ENCODE measurements at places on chromosomes 4 and X.

GRCh38 chrX:48540028-48540375, 488 bp downstream of the TBC1D25 start:
- no peak for DNase-seq

- no peak for DNase-seq
Observed at GRCh38 chr4:38611676-38612075, 52.3 kb upstream of the KLF3 start.

- DNase-seq, result no peak
Observed at GRCh38 chrX:97482666-97483300, 599.1 kb downstream of the RPA4 start.

- DNase-seq, result no peak
Observed at GRCh38 chr4:740656-741282, 35.1 kb downstream of the PCGF3 start.

DNA sequence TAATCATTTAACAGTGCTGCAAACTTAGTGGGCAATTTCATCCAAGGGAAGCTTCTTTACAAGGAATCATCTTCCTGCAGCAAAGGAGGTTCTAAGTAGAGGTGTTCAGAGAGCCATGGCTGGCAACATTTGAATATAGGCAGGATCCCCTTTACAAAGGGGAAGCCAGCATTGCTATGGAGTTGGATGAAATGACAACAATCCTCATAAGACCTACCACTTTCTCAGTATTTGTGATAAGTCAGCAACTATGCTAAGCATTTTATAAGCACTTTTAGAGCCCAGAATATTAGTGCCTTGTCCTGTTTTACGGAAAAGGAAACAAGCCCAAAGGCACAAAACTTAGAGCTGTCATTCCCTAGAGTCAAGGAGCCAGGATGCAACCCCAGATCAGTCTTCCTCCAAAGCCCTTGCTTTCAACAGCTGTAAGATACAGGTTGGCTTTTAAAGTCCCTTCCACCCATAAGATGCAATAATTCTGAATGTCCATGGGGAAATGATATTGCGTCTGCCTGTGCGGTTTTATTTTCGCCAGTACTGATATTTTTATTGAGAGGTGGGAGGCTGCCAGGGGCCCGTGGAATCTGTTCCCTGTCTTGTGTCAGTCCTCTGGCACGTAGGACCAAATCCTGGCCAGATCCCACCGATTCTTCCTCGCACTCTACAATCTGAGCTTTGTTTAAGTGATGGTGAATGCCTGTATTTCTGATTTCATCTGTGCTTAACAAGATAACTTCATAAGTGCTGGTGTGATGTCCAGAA, 59.1 kb downstream of the SMIM20 start:
- DNase-seq, result no peak

GRCh38 chr4:52751487-52751911, 274 bp upstream of the ERVMER34-1 start:
- DNase-seq, result no peak

DNA sequence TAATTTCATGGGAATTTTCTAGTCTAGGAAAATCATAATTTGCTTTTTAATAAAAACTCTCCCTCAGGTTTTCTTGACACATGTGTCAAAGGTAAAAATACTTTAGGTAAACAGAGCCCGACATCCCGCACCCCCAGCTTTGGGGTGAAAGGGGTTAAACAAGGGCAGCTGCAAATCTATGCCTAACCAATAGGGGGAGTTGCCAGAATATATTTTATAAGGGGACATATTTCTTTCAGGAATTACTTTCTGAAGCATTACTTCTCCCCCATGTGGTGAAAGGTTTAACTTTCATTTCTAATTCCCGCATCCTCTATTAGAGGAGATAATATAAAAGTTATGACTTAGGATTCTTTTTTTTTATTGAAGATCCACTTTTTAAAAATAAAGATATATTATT, 53.9 kb upstream of the HEPH start:
- DNase-seq, result no peak

DNA sequence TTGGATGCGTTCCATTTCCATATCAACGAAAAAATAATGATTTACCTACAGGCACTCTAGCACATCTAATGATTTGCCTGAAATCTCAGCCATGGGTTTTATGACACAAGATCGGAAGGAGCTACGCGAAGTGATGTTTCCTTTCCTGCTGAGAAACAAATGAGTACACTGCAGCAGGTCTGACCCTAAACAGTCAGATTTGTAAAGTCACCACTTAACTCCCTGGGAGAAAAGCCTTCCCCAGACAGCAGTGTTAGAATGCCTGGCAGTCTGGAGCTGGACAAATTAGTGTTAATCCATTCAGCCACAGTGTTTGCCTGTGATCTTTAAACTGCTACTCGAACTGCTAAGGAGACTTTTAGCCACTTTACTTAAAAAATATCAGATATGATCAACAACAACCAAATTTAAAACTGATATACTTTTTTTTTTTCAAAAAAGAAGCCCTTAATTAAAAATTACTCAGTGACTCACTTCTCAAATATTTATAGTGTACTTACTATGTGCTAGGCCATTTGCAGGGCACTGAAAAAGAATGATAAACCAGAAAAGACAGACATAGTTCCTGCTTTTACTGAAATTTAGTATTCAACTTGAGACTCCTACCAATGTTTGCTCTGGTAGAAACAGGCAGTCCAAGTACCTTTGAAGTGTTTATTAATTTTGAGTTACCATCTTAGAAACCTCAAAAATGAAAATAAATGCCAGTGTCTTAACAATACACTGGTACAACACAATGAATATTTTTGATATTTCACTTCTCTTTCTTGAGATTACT, 104.5 kb downstream of the SHISA3 start:
- DNase-seq, result no peak

- DNase-seq, result no peak
Observed at GRCh38 chrX:49166914-49167739, 4.6 kb downstream of the MAGIX start.

- DNase-seq, result no peak
Observed at GRCh38 chr4:38323141-38323641, 340.8 kb upstream of the KLF3 start.

- DNase-seq, result no peak
Observed at GRCh38 chrX:133171962-133172708, 46.0 kb downstream of the TFDP3 start.

DNA sequence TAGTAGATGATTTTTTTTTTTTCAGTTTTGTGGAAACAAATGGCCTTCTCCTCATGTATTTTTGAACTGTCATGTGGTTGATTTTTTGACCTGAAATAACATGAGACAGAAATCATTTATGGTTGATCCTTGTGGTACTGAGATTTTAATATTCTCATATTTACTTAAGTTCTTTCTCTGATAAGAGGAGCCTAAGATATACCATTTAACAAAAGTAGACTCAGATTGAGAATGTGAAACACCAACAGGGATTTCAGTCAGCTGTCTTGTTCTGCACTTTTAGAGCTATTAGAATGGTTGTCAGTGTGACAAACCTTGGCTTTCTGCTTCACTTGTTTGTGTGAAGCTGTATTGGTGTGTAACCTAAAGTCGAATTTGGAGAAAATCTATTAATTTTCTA, 575.7 kb downstream of the SPOCK3 start:
- no peak for DNase-seq

DNA sequence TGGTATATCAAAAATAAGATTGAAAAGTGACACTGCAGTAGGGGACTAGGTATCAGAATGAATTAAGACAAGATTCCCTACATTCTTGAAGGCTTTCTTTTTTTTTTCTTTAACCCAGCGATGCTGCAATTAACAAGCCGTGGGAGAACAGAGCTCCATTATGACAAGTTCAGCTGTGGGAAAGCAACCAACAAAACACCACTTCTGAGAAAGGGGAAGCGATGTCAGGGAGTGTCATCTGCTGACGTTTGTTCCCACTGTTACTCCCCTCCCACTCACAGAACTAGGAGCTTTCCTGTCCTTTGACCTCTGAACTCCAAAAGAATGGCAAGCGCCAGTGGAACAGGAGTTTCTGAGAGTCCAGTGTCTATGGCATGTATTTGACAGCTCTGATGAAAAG, 90.2 kb upstream of the SLITRK2 start:
- DNase-seq, result no peak

DNA sequence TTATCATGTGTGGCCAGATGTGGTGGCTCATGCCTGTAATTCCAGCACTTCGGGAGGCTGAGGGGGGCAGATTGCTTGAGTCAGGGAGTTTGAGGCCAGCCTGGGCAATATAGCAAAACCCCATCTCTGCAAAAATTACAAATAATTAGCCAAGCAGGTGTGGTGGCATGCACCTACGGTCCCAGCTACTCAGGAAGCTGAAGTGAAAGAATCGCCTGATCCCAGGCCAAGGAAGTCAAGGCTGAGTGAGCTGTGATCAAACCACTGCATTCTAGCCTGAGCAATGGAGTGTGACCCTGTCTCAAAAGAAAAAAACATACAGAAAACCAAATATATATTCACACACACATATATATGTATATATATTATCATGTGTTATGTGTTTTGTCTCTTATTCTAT, 15.0 kb downstream of the APELA start:
- DNase-seq, result no peak

Measured in GM19239 (cell line).